Skeletal muscle cell (primary cell): ENCODE measurements at places on chromosomes 5 and 9.

DNA sequence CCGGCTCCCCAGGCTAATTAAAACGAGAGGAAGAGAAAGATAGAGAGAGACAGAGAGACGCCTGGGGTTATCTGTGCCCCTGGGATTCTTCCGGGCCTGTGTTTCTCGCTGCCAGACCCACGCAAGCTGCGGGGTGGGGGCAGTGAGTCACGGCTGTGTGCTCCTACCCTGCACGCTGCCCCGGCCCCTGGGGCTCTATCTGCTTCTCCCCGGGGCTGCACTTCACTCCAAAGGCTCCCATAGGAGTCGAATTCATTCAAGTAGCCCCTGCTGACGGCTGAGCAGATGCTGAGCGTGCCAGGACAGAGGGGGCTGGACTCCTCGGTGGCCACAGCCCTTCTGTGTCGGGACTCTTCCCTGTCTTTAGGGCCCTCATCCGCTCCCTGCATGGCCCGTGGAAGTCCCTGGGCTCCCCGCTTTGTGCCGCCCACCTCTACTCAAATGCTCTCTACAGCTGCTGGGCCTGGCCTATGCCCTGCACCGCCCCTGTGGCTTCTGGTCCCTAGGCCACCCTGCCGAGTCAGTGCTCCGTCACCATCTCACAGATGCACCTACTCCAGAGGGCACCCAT, 22.8 kb downstream of the SARDH start:
- no peak for DNase-seq

GRCh38 chr5:109218818-109219217, 191.0 kb downstream of the PJA2 start:
- no peak for DNase-seq

GRCh38 chr9:69785757-69786156, 25.9 kb upstream of the PTAR1 start:
- no peak for DNase-seq

- DNase-seq = peak; percentile 82
These were observed 25.7 kb downstream of the DPYSL3 start for GRCh38 chr5:147483961-147484707.

DNA sequence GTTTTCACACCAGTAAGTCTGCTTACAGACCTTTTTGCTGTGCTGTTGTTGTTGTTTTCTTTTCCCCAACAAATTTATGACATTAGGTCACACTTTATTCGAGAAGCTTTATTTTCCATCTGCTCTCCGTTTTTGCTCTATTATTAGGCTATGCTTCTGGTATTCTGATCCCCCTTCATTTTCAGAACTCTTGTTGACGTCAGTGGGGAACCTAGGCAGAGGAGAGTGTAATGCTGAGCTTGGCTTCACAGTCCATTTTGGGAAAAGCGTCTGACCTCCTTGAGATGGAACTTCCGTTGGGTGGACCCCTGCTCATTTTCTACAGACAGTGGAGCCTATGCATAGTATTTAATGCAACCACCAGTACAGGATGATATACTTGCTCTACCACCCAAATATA, 387.9 kb upstream of the MEF2C start:
- DNase-seq = no peak

DNA sequence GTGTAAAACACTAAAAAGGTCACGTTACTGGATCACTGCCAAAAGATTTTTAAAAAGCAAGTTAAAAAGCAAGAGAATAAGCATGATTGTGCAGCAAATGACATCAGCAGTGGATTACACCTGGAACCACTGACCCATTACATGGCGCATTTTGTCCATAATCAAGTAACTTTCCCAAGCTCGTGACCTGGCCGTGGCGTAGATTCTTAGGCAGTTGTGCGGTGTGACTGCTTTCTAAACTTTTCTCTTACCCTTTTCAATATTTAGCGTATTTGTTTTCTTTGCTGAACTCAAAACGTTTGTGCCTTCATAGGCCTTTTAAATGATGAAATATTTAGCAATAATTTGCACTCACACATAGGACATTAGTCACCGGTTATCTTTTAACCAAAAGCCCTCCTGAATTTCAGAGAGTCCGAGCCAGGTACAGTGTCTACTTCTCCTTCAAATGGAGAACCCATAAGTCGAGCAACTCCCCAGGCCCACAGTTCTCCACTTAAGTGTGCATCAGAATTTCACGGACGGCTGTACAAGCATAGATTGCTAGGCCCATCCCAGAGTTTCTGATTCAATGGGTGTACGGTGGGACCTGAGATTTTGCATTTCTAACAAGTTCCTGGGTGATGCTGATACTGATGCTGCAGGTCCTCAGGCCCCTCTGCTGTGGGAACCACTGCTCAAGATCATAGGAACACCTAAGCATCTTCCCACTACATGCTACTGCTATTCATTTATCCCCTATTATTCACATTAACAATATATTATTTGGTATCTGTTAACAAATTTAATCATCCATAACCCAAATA, 144.4 kb downstream of the GLIS3 start:
- no peak for DNase-seq

- DNase-seq = no peak
These were observed 38.0 kb upstream of the LRRC14B start for GRCh38 chr5:153256-153655.

DNA sequence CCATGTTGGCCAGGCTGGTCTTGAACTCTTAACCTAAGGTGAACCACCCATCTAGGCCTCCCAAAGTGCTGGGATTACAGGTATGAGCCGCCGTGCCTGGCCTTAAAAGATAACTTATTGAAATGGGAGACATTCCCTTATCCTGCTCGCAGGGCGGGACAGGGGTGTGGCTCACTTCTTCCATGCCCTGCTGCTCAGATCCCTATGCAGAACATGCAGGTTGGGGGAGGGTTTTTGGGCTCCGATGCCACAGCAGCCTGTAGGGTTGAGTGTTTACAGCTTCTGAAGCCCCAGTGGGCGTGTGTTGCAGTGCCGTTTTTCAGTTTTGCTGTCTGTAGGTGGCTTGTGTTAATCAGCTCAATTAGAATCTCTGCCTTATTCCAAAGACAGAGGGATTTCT, 108.0 kb upstream of the BRINP1 start:
- DNase-seq = no peak

DNA sequence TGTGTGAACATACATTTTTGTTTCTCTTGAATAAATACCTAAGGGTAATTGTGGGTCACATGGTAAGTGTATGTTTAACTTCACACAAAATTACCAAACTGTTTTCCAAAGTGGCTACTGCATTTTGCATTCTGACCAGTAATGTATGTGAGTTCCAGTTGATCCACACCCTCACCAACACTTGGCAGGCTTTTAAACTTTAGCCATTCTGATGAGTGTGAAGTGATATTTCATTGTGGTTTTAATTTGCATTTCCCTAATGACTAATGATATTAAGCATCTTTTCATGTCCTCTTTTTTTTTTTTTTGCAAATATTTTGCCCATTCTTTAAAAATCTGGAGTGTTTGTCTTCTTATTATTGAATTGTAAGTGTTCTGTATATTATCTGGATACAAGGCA, 53.5 kb upstream of the MAST4 start:
- no peak for DNase-seq

- no peak for DNase-seq
These were observed 530.3 kb upstream of the KLF4 start for GRCh38 chr9:108019821-108020220.

GRCh38 chr5:79001471-79001870, 16.4 kb upstream of the ARSB start:
- DNase-seq = no peak

GRCh38 chr5:618450-618849, 6.3 kb downstream of the CEP72 start:
- DNase-seq = no peak

GRCh38 chr5:43286623-43287022, 26.6 kb downstream of the HMGCS1 start:
- no peak for DNase-seq

- no peak for DNase-seq
These were observed 120.6 kb upstream of the PUM3 start for GRCh38 chr9:2964470-2964869.

DNA sequence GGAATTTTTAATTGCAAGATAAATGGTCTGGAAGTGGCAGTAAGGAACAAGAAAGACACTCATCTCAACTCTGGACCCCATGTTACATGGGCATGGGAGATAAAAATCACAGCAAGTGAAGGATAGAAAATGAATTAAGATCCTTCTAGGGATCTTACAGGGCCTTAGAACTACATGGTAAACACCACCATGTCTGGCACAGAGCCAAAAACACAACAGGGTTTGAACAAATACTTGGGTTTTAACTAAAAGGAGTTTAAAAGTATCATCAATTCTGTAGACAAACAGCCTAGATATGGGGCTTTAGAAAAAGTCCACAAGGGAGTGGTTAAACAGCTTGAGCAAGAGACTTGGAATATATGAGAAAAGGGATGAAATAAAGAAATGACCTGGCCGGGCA, 366.4 kb downstream of the ARL15 start:
- DNase-seq = no peak

GRCh38 chr9:134381671-134382516, 55.6 kb downstream of the RXRA start:
- no peak for DNase-seq

DNA sequence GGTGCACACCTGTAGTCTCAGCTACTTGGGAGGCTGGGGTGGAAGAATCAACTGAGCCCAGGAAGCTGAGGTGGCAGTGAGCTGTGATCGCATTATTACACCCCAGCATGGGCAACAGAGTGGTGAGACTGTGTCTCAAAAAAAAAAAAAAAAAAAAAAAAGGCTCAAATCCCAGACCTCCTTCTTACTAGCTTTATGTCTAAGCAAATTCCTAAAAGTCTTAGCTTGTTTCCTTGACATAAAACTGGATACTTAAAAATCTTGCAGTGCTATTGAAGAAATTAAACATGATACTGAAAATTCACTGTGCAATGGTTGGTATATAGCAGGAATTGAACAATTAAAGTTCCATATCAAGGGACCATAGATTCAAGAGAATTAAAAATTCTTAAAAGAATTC, 45.0 kb downstream of the PCDHGC5 start:
- DNase-seq = no peak

DNA sequence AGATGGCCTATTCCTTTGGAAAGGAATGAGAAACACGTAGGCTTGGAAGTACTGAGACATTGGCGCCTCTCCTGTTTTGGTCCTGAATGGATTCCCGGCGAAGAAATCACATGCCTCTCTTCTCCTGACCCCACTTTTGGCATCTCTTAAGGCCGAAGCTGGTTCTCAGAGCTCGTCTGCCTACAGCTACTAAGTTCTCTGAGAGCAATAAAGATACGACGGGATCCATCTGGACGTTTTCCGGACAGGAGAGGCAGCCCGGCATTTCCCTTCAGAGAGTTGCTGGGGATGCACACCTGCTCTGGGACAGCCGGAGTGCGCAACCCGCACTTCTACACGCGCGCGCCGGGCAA, 336.8 kb upstream of the PUM3 start:
- DNase-seq = no peak

DNA sequence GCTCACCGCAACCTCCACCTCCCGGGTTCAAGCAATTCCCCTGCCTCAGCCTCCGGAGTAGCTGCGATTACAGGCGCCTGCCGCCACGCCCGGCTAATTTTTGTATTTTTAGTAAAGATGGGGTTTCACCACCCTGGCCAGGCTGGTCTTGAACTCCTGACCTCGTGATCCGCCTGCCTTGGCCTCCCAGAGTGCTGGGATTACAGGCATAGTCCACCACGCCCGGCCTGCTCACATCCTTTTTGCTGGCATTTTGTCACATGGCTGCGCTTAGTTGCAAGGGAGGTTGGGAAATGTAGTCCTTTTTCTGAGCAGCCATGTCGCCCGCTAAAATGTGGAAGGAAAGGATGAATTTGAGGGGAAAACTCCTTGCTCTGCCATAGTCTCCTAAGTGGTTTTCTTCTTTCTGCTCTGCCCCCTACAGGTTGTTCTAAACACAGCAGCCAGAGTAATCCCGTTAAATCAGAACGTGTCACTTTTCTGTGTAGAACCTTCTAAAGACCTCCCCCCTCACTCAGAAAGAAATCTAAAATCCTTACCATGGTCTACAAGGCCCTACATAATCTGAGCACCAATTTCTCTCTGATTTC, 57.8 kb upstream of the HSPA9 start:
- peak; percentile 56 for DNase-seq

DNA sequence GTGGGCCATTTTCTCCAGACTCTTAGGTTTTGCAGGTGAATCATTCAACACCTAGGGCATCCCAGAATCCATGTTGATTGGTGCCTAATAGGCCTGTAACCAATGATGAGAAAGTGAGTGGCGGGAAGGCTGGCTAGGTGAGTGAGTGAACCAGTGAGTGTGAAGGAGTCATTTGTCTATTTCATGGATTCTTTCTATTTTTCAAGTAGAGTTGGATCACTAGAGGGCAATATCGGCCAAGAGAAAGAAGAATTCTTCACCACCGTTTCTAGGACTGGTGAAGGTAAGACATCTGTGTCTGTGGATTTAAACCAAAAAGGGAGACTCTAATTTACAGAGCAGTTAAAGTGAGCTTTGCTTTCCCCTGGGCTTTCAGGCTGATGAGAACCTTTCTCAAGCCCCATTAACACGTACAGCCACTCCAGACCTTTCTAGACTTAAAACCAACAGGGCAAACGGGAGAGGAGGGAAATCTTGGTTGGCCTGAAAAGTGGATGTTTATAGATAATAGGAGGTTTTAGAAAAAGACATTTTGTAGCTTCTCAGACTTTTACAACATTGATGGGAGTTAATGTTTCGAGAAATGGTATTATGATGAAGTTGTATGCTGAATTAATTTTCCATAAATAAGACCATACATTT, 114.3 kb upstream of the IL12B start:
- no peak for DNase-seq

- DNase-seq = peak; percentile 40
These were observed 57.4 kb downstream of the NRG2 start for GRCh38 chr5:139985733-139986132.

DNA sequence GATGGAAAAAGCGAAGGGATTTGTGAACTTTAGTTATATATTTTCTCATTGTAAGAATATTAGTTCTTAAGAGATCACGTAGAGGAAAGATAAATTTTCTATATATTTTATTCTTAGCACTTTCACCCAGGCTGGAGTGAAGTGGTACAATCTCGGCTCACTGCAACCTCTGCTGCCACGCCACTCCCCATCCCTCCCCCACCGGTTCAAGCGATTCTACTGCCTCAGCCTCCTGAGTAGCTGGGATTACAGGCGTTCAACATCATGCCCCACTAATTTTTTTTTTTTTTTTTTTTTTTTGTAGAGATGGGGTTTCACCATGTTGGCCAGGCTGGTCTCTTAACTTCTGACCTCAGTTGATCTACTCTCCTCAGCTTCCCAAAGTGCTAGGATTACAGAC, 42.6 kb downstream of the RAB24 start:
- DNase-seq = no peak

GRCh38 chr5:171926311-171926710, 80.1 kb downstream of the FBXW11 start:
- DNase-seq = no peak
